ENCODE measurements at places on chromosomes 5 and 9.

DNA sequence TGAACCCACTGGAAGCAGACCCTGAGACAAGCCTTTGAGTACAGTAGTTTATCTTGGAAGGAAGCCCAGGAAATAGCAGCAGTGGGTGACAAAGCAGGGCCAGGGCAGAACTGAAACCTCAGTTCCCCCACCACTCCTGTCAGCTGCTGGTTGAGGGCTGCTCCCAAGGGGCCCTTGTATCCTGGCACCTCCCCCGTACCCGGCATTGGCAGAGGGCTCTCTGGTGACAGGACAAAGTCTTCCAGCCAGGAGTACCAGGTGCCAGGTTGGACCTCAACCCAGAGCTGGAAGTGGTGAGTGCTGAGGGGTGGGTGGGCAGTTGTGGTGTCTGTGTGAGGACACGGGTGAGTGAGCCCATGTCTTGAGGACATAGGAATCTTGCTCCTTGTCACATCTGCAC is 123.3 kb downstream of the PHF2 start:
- DNase-seq = no peak

- peak; percentile 32 for DNase-seq
Observed at GRCh38 chr9:88988796-88989641, 2.2 kb upstream of the S1PR3 start.

DNA sequence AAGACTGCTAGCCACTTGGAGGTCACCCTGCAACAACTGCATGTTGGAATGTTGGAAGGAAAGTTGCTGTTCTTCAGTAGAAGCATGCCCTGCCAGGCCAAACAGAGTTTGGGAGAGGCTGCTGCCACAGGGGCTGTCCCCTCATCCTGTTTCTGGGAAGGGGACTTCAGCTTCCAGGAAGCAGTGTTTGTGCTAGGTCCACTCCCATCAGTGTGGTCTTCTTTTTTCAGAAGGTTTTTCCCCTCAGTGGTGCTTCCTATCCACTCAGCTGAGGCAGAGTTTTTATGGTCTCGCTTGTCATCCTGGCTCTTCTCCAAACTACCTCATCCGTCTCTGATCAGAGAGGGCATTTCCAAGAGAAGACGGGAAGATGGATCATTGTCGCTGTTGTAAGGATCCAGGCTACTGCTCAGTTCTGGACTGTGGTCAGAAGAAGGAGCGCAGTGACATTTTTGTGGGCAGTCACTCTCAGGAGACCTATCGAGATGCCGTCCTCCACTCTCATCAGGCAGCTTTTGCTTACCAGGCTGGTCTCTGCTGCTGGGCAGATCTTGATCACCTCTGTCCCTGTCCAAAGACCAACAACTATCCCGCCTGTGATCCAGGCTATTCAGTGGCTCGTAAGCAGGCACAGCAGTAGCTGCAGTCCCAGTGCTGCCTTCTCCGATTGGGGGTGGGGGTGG is 97.8 kb upstream of the C5orf63 start:
- no peak for DNase-seq

DNA sequence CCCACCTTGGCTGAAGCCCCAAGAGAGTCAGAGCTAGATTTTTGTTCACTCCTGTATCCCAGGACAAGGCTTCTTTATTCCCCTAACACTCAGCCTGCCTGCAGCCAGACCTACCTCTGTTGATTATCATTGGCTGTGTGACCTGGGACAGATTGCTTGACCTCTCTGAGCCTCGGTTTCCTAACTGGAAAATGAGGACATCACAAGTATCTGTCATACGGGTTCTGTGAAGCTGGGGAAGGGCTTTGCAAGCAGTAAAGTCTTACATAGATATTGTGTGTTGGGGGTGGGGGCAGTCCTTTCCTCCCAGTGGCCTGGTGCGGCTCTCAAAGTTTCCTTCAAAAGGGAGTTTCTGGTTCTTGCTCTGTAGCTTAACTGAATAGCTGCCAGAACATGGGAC is 2.5 kb upstream of the NEK6 start:
- no peak for DNase-seq

GRCh38 chr5:167205881-167206280 is 1085.6 kb upstream of the WWC1 start:
- DNase-seq = no peak

DNA sequence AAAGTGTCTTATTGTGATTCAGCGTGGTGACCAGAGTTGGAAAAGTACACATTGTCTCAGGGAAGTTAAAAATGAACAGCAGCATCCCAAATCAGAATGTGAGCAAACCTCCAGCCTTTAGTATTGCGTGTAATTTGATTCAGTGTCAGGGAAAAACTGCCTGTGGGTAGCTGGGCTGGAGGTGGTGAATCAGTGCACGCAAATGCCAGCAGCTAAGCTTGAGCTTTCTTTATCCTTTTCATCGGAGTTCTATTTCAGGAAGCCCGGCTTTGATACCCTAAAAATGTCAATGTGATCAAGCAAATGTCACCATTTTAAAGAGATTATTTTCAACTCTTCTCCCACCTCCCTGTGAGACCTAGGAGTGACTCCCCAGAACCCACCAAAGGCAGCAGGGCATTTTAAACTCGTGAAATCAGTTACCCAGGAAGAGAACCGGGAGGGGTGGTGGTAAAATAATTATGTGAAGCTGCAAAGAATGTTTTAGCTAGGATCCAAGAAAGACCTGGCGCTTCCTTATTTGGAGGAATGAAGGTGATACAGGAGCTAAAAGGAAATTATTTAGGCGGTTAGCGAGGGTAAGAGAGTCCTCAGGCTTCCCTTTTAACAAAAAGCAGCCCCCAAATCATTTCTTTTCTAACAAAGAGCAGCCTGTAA is 25.7 kb upstream of the C5orf47 start:
- no peak for DNase-seq

GRCh38 chr5:171283753-171284152 is 25.3 kb upstream of the TLX3 start:
- DNase-seq = no peak

DNA sequence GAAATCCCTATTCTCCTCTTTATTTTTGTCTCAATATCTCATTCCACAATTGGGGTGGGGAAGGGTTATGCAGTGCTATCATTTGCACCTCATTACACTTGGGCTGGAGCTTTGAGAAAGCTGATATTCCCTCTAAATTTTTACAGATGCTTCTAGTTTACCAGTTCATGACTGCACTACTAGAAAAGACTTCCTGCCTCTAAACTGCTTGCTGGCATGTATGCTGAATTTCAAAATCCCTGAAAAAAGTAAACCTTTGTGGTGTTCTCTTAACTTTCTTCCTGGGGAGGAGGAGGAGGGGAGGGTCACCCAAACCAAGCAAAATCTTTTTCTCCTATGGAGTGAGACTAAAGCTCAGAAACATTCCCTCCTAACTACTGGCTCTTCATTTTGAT is 45.1 kb downstream of the BNC2 start:
- DNase-seq = peak; percentile 16

- no peak for DNase-seq
Observed at GRCh38 chr9:129841071-129841470, 5.8 kb downstream of the USP20 start.

- peak; percentile 64 for DNase-seq
Observed at GRCh38 chr9:110099236-110100095, 108.5 kb downstream of the C9orf152 start.

GRCh38 chr5:114391321-114391720 is 29.5 kb downstream of the KCNN2 start:
- DNase-seq = no peak

DNA sequence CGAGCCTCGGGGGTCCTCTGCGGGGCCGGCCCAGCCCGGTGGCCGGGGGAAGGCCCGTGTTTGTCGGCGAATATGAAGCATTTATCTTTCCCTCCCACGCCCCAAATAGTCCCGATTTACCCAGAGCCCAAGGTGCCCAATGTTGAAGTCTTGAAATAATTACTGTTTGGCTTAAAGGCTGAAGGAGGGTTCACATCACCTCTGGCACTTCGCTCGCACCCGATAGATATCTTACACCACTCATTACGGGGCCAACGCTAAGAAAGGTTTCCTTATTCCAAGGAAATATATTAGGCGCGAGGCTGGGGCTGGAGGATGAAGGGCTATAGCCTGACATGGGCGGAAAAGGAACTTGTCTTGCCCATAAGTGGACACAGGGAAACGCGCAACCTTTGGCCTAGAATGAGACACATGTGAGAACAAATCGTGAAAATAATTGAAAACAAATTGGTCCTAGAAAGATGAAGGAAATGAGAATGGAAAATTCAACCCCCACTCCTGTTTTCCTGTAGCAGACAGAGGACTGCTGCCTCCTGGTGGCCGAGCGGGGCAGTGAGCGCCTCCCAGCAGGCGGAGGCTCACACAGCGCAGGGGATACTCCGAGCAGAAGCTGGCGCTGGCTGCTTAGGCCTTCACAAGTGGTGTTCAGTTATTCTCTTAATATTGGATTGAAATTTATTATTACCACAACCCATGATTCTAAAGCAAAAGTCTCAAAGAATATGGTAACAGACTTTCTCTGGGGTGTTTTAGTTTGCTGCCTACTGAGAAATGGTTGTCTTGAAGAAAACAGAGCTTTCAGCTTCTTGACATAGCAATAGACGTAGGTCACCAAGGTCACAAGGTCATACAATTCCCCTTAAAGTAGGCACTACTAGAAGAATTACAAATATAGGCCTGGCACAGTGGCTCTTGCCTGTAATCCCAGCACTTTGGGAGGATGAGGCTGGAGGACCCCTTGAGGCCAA is 7.9 kb downstream of the CCL21 start:
- peak; percentile 31 for DNase-seq

GRCh38 chr5:168227973-168228615 is 63.4 kb upstream of the WWC1 start:
- DNase-seq = no peak

- no peak for DNase-seq
Observed at GRCh38 chr9:124477211-124477647, 27.0 kb downstream of the ADGRD2 start.

DNA sequence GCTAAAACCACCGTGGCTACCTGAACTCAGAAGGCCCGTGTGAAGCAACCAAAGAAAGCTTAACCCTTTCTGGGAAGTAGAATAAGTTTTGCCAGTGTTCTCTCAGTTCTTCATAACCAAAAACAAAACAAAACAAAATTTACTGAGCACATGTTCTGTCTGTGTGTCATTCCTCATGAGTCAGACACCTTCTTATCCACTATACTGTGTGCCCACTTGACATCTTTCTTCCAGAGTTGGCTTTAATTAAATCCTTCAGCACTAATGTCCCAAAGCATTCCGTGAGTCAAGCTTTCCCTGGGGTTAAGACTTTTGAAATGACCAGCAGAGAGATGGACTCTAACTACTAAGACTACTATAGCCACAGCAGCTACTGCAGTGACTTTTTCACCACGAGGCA is 61.3 kb downstream of the GLIS3 start:
- DNase-seq = peak; percentile 60

- DNase-seq = peak; percentile 43
Observed at GRCh38 chr5:125043781-125044391, 297.4 kb upstream of the ZNF608 start.

DNA sequence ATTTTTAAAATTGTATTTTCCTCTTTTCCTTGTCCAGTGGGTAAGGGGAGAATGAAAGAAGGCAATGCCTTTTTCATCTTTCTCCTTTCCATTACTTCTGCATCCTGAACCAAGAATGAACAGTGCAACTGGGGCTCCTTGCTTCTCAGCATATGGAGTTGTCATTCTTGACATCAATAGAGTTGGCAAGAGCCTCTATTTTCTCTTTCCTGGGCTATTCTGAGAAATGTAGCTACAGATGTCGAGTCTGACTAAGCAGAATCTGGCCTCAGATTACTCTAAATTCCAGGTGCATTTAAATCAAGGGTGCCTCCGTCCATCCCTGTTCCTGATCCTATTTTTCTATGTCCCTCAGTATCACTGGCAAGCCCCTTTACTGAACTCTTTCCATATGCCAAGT is 244.8 kb downstream of the GLIS3 start:
- DNase-seq = no peak

GRCh38 chr5:6599739-6600138 is 33.1 kb downstream of the NSUN2 start:
- DNase-seq = no peak

DNA sequence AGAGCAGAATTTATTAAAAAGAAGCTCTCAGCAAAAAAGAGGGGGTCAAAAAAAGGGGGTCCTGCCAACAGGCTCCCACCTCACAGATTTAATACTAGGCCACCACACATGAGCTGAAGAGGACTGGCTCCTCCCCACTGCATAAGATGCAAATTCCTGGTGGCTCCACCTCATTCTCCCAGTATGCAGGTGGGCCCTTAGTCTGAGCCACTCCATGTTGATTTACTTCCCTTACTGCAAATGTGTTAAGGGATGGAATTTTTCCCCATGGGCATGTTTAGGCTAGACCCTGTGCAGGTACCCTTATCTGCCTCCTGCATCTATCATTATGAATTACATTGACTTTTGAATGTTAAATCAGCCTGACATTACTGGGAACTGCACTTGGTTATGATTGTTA is 82.9 kb downstream of the ISOC1 start:
- DNase-seq = no peak

DNA sequence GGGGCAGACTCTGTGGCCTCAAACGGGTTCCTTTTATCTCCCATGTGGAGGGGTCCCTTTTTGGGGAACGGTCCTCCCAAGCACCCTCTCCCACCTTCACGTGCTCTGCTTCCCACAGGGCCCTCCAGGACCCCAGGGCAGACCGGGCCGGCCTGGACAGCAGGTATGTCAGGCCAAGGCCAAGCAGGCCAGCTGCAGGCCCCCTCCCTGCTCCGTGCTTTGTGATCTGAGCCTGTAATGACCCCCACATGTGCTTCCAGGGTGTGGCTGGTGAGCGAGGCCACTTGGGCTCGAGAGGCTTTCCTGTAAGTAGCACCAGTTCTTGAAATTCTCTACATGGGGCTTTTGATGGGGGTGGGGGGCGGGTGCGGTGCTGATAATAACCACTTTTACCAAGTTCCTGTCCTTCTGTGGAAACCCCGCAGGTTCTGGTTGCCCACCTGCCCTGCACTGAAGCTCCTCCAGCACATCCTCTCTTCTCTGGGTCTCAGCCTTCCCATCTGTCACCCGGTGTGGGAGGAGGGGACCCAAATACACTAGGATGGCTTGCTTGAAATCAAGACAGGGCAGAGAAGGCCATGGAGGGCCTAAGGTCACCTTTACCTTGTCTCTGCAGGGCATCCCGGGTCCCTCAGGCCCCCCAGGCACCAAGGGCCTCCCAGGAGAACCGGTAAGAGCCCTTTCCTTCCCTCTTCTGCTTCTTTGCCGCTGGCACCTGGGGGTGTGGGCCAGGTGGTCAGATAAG is 57.9 kb upstream of the ORM1 start:
- DNase-seq = no peak

DNA sequence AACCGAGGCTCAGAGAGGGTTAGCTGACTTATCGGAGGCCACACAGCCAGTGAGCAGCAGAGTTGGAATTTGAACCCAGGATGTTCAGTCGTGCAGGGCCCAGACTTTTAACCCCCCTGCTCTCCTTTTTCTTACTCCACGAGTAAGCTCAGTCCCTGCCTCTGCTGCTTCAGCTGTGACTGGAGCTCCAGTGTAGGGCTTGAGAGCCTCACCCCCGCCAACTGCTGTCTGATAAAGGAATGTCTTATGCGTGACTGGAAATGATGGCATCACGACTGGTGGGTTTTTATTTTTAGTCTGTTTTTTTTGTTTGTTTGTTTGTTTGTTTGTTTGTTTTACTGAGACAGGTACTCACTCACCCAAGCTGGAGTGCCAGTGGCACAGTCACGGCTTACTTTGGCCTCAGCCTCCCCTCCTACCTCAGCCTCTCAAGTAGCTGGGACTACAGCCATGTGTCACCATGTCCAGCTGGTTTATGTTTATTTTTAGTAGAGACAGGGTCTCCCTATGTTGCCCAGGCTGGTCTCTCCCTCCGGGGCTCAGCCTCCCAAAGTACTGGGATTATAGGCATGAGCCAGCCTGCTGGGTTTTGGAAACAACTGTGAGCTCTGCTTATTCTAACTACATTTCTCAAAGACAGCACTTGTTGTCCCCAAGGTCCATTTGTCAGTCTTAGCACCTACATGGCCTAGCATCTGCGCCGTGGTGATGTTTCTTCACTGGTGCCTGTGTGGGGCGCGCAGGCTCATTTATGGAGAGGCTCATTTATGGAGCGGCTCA is 52.5 kb upstream of the NCS1 start:
- no peak for DNase-seq
